Karpas-422 (cell line): ENCODE measurements at places on chromosomes 7 and 10.

GRCh38 chr10:14403881-14404623, 73.3 kb upstream of the FRMD4A start:
- no peak for DNase-seq

DNA sequence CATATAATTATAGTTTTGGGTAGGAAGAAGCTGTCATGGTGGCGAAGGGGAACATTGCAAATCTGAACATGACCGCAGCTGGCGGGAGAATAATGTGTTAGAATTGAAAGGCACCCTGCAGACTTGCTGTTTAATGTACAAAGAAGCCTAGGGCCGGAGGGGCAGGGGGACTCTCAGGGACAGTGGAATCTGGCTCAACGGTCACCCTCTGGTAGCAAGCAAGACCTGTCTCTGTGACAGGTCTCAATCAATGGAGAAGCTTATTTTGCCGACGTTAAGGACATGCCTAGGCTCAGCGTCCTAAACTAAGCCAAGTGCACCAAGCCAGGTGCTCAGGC, 177.3 kb downstream of the NSUN6 start:
- no peak for DNase-seq

DNA sequence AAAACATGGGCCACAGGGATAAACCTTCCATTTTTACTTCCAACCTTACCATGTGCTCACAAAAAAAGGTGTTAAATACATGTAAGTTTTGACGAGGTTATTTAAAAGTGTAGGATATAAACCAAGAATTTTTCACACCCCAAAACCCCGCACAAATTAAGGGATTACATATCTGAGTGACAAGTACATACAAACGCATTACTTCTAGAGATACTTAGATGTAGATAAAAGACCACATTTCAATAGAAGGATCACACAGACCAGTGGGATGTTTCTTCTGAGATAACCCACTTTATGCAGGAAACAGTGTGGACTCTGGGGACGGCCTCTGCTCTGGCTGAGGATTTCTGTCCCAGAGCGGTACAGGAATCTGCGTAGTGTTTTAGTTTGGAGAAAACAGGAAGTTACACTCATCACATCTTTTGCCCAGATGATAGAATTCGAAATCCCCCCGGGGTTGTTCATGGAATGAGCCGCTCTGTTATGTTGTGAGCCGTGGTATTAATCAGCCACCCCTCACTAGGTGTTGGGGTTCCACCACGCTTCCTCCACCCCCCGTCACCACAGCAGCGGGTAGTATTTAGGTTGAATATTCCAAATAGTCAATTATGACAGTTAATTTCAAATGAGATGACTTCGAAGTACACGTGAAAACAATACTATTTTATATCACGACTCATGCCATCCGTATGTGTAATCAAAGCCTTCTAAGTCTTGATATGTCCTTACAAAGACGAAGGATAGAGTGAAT, 1.3 kb upstream of the CUL1 start:
- DNase-seq, result no peak

DNA sequence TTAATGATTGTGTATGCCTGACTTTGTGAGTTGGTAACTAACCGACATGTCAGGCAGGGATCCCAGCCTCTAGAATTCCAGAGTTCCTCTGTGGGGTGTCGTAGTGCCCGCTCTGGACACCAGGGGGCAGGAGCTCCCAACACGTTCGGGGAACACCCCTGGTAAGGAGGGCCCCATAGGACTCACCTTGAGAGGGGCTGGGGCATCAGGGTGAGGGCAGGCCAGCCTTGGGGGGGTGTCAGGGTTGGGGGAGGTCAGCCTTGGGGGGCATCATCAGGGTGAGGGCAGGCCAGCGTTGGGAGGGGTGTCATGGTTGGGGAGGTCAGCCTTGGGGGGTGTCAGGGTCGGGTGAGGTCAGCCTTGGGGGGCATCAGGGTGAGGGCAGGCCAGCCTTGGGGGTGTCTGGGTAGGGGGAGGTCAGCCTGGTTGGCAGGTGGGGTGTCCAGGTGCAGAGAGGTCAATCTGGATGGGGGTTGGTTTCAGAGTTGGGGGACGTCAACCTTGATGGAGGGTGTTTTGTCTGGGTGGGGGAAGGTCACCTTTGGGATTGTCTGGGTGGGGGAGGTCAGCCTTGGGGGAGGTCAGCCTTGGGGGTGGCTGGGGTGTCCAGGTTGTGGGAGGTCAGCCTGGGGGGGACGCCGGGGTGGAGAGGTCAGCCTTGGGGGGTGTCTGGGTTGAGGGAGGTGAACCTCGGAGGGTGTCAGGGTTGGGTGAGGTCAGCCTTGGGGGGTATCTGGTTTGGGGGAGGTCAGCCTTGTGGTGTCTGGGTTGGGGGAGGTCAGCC, 45.6 kb upstream of the SUN1 start:
- DNase-seq, result peak; percentile 80

DNA sequence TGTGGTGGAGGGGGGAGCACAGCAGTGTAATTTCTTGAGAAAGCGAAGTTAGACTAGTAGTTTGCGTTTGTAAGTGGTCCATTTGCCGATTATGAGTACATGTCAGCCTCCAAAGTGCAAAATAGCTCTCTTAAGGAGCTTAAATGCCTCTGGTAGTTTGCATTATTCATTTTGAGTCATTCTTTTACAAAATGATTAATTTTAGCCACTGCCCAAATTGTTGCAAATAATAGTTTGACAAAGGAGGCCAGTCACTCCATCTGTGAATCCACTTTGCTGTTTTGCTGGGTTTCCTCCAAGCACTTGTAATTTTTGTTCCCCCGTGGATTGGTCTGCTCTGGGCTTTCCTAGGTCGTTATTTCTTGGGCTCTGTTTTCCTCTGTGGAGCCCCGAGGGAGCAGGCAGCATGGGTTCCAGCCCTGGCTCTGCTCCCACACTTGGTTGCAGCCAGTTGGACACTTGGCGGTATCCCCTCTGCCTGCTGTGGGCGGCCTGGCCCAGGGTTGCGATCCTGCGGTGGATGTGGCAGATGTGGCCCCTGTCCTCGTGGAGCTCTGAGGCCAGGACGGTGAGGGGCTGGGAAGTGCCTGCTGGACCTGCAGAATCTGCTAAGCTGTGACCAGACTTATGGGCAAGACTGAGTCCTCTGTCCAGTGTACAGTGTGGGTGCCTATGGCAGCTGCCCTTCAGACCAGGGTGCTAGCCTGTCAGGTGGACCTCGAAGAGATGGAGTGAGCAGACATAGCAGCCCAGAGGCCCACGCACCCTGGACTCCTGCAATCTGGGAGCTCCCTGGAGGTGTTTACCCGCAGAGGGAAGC, 129.1 kb upstream of the BTBD16 start:
- no peak for DNase-seq

- peak; percentile 76 for DNase-seq
These were observed 9.0 kb downstream of the PPP1R17 start for GRCh38 chr7:31695859-31696614.

DNA sequence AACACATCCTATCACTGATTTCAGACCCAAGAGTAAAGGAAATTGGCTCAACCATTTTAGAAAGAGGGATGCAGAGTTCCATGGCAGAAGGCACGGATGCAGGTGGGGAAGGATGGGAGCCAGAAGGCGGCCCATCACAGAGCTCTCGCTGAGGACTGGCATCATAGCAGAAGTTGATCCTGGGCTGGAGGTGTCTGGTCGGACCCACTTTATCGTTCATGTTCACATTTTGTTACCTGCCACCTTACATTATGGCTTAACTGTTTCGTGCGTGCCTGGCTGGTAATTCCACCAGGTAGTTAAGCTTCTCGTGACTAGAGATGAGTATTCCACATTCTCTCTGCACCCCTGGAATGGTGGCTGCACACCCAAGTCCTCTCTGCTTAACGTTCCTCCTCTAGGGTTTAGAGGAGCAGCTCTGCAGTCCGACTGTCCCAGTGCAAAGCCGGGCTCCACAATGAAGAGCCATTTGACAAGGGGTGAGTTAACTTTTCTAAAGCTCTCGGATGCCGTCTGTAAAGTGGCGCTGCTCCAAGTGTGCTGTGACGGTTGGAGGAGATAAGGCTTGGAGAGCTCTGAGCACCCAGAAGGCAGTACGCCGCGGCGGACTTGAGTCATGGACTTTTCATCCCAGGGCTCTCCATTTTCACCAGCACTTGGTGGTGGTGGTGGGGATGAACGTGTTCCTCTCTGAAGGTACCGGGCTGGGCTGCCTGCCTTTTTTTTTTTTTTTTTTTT, 157.1 kb upstream of the SHH start:
- no peak for DNase-seq

GRCh38 chr7:129225206-129225930, 538 bp downstream of the AHCYL2 start:
- DNase-seq, result peak; percentile 76

- DNase-seq, result no peak
These were observed 231.8 kb upstream of the FOXP2 start for GRCh38 chr7:114182837-114183236.

DNA sequence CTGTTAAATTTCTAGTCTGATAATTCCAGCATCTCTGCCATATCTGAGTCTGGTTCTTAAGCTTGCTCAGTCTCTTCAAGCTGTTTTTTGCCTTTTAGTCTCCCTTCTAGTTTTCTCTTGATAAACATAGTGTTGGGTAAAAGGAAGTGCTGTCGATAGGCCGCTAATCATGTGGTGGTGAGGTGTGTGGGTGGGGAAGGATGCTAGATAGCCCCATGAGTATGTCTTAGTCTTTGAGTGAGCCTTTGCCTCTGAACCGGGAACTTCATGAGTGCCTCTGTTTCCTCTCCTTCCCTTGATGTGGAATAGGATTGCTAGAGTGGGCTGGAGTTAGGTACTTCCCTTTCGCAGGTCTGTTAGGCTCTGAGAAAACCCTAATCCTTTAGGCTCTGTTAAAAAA, 441.8 kb downstream of the INHBA start:
- DNase-seq, result no peak

GRCh38 chr10:97001183-97001991, 169.3 kb downstream of the LCOR start:
- no peak for DNase-seq

DNA sequence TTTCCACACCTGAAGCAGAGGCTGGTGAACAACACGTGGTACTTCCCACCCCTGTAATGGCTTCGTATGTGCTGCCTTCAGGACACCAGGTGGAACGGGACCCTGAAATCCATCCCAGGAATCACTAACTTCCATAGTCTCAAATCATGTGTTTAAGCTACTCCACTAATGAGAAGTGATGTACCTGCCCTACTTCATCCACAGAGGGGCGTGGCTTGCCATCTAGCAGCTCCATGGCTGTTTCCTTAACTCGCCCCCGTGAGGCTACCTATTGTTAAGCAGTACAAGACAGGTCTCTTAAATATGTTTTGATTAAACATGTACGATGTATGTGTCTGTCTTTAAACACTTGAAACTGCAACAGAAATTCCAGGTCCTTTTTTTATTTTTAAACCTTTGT, 31.8 kb downstream of the ARL3 start:
- DNase-seq, result no peak

- no peak for DNase-seq
These were observed 241.3 kb upstream of the MYO3A start for GRCh38 chr10:25692761-25693160.

DNA sequence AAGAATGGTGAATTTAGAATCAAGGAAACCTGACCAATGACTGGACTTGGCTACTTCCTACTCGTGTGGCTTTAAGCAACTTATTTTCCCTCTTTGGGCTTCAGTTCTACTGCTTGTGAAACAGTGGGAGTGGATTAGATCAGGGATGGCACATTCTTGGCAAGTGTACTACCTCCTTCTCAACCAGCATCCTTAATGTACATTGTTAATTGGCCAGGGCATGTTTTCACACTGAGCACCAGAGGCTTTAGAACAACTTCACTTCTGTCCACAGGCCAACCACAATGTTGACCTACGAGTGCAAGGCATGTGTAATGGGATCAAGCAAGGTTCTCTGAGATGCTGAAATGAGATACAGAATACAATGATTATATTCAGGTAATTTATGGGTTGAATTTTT, 315.3 kb downstream of the ADRA2A start:
- no peak for DNase-seq

DNA sequence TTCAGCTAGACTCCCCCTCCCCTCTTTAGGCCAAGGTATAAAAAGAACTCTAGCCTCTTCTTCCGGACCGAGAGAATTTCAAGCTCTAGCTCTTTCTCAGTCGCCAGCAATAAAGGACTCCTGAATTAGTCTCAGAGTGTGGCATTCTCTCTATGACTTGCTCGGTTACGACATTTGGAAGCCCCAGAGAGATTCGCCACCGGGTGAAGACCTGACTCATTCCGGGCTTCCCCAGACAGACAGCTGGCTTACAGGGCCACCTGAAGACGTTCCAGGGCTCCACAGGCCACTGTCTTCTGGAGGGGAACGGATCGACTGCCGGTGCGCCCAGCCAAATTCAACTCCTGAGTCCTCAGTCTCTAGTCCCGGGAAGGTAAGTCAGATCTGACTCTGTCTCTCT, at the start of gene AKR1B15:
Gene AKR1B15, plus strand, starts transcription at position 234 of the 400 bp plus-strand sequence. CDS start 15,510 bp downstream, outside the sequence.
- no peak for DNase-seq
